Activated T-helper 2 cell treated with anti-CD3 and anti-CD28 coated beads, Interferon-gamma antibody, Interleukin-2, Interleukin-4, amounts not matched to agents 10 μg/mL and 5 μg/mL and 100 μg/mL, durations not matched to agents 14 hours and 24 hours and 36 hours (primary cell): ENCODE measurements at places on chromosomes 3 and 15.
A peak's percentile ranks its signal among the peaks of the same experiment; 100 is the strongest.

DNA sequence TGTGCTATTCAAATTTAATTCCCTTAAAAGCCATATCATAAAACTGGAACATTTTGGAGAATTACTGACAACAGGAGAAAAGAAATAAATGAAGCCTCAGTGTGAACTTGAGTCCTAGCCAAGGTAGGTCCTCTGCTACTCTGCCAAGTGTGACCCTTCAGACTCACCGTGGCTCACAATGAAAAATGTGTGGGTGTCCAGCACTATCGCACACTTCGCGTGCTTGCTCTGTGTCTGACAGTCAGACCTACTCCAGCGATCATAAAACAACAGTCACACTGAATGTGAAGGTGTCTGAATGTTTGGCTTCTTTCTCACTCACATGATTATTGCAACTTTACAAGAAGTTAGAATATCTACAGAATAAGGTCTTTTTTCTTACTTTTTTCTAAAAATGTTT is 65.8 kb upstream of the TRA2B start:
- no peaks in the 10 kb centered on the region for H3K36me3 ChIP-seq
- peaks cover 30% of the 10 kb centered on the region for H3K27me3 ChIP-seq
- no peak for DNase-seq
- no peak overlapping the region for H3K27ac ChIP-seq
- no peak overlapping the region for H3K4me3 ChIP-seq
- H3K4me1 ChIP-seq = no peaks in the 10 kb centered on the region

GRCh38 chr3:39146611-39147591 is 6.5 kb downstream of the CSRNP1 start:
- peak overlapping the region; percentile 89 for H3K4me3 ChIP-seq
- peak; percentile 65 for DNase-seq
- peaks cover 98% of the 10 kb centered on the region for H3K36me3 ChIP-seq
- peak overlapping the region; percentile 94 for H3K27ac ChIP-seq
- H3K4me1 ChIP-seq = peaks cover 58% of the 10 kb centered on the region

GRCh38 chr15:92906563-92907081 is 6.5 kb downstream of the CHD2 start:
- H3K36me3 ChIP-seq = peaks cover 78% of the 10 kb centered on the region
- no peaks in the 10 kb centered on the region for H3K27me3 ChIP-seq
- peaks cover 72% of the 10 kb centered on the region for H3K4me1 ChIP-seq
- peak overlapping the region; percentile 100 for H3K27ac ChIP-seq
- peak overlapping the region; percentile 94 for H3K4me3 ChIP-seq

DNA sequence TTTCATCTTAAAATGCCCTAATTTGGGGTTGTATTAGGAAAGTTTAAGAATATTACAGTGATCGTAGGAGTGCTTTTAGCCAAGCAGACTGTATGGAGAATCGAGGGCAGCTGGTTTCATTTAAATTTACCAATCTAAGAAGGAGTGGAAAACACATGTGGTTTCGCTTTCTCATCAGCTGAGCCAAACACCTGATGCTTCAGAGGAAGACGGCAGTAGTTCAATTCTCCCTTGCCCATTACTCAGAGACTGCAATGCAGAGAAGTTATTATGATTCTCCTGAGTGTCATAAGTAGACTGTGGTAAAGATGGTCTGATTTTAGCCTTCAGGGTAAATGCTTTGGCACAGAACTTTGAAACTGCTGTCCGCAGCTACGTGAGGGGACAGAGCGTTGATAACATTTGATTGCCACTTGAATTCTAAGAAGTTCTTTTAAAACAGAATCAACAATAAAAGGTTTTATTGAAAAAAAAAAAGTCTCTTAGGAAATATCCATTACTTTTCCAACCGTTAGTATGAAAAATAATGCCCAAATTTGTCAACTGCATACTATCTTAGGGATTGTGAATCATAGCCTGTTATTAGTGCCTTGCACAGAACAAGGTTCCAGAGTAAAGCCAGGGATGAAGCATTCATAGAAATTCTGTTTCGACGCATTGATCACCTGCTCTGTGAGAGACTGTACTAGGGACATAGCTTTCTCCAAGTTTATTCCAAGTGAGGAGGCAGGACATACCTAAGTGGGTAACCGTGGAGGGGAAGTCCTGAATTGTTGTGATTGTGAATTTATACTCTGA is 25.6 kb downstream of the LYSMD4 start:
- peaks cover 40% of the 10 kb centered on the region for H3K4me1 ChIP-seq
- peaks cover 34% of the 10 kb centered on the region for H3K36me3 ChIP-seq
- no peak for DNase-seq
- no peaks in the 10 kb centered on the region for H3K27me3 ChIP-seq
- peak overlapping the region; percentile 77 for H3K27ac ChIP-seq

GRCh38 chr3:14462738-14463137 is 60.3 kb downstream of the SLC6A6 start:
- no peaks in the 10 kb centered on the region for H3K27me3 ChIP-seq
- H3K27ac ChIP-seq = peak overlapping the region; percentile 29
- H3K4me1 ChIP-seq = peaks cover 10% of the 10 kb centered on the region
- H3K4me3 ChIP-seq = no peak overlapping the region
- H3K36me3 ChIP-seq = peaks cover 47% of the 10 kb centered on the region
- DNase-seq = no peak

GRCh38 chr3:161576311-161576710 is 79.7 kb downstream of the OTOL1 start:
- no peaks in the 10 kb centered on the region for H3K36me3 ChIP-seq
- H3K4me3 ChIP-seq = no peak overlapping the region
- no peaks in the 10 kb centered on the region for H3K4me1 ChIP-seq
- DNase-seq = no peak

- peaks cover 13% of the 10 kb centered on the region for H3K27me3 ChIP-seq
- H3K4me3 ChIP-seq = no peak overlapping the region
- H3K27ac ChIP-seq = no peak overlapping the region
- peaks cover 10% of the 10 kb centered on the region for H3K4me1 ChIP-seq
- no peak for DNase-seq
- peaks cover 4% of the 10 kb centered on the region for H3K36me3 ChIP-seq
Observed at GRCh38 chr15:39605146-39605545, 24.3 kb downstream of the THBS1 start.

GRCh38 chr3:64271631-64272030 is 46.4 kb upstream of the PRICKLE2 start:
- H3K27me3 ChIP-seq = peaks cover 13% of the 10 kb centered on the region
- DNase-seq = no peak
- H3K4me1 ChIP-seq = no peaks in the 10 kb centered on the region
- no peak overlapping the region for H3K27ac ChIP-seq
- H3K36me3 ChIP-seq = no peaks in the 10 kb centered on the region
- H3K4me3 ChIP-seq = no peak overlapping the region

GRCh38 chr15:27608248-27608647 is 490.9 kb downstream of the OCA2 start:
- H3K4me1 ChIP-seq = no peaks in the 10 kb centered on the region
- H3K27ac ChIP-seq = no peak overlapping the region
- no peaks in the 10 kb centered on the region for H3K27me3 ChIP-seq
- no peak overlapping the region for H3K4me3 ChIP-seq

DNA sequence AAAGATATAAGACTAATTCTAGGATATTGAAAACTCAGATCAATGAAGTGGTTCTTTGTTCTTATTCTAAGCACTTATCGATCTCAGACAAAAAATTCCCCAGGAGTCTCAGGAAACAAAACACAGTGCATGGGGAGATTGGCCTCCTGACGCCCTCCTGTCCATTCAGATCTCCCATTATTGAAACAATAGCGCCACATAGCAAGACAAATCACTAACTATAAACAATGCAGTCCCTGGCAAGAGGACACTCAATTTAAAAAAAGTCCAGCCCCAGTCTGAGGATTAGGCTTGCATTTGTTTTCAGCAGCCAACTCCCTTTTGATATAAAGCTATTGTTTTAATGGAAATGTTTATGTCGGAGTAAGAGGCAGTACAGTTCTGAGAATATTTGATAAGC is 528.2 kb downstream of the GABRG3 start:
- no peaks in the 10 kb centered on the region for H3K27me3 ChIP-seq
- H3K27ac ChIP-seq = no peak overlapping the region
- H3K4me3 ChIP-seq = no peak overlapping the region
- no peak for DNase-seq
- H3K36me3 ChIP-seq = no peaks in the 10 kb centered on the region

- H3K4me1 ChIP-seq = no peaks in the 10 kb centered on the region
- H3K27me3 ChIP-seq = peaks cover 11% of the 10 kb centered on the region
- no peaks in the 10 kb centered on the region for H3K36me3 ChIP-seq
- no peak for DNase-seq
- no peak overlapping the region for H3K4me3 ChIP-seq
Observed at GRCh38 chr15:72604794-72605193, 49.7 kb upstream of the GOLGA6B start.

GRCh38 chr15:65245096-65245856 is 34.0 kb upstream of the CILP start:
- H3K4me1 ChIP-seq = peaks cover 5% of the 10 kb centered on the region
- no peak overlapping the region for H3K4me3 ChIP-seq
- no peaks in the 10 kb centered on the region for H3K27me3 ChIP-seq
- no peak for DNase-seq
- no peak overlapping the region for H3K27ac ChIP-seq

DNA sequence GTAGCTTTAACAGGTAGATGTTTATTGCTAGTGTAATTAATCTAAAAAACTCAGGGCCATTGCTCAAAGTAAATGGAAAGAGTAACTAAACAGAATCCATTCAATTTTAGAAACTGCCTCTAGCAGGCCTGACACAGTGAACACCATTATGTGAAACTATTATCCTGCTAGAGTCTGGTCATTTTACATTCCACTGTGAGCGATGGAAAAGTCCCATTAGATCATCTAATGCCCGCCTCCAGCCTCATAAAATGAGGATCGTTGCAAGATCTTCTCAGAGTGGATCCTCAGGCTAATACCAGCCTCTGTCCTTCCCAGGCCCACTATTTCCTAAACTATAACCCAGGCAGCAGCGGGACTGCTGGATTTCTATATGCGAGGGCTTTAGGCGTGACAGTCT is 107.7 kb downstream of the WDR76 start:
- no peaks in the 10 kb centered on the region for H3K4me1 ChIP-seq
- H3K36me3 ChIP-seq = no peaks in the 10 kb centered on the region
- H3K27me3 ChIP-seq = peaks cover 6% of the 10 kb centered on the region
- H3K27ac ChIP-seq = no peak overlapping the region
- DNase-seq = no peak
- no peak overlapping the region for H3K4me3 ChIP-seq

- no peak for DNase-seq
- H3K27ac ChIP-seq = no peak overlapping the region
- peaks cover 64% of the 10 kb centered on the region for H3K27me3 ChIP-seq
- H3K4me1 ChIP-seq = peaks cover 12% of the 10 kb centered on the region
- no peak overlapping the region for H3K4me3 ChIP-seq
Observed at GRCh38 chr3:186057594-186057993, 51.3 kb downstream of the ETV5 start.

DNA sequence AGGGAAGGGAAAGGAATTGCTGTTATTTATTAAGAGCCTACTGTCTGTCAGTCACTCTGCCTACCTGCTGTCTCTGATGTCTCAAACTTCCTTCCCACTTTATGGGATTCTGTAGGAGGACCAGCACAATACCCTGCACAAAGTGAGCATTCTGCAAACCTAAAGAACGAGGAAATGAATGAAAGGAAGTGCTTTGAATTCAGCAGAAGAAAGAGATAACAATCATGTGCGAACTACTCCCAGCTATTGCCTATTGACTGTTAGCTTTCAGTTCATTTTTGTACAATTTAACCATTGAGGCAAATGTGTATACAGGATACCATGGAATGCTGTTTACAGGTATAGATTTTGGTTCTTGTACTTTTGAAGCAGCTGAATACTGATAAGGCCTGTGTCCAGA is 66.8 kb downstream of the CMSS1 start:
- peaks cover 17% of the 10 kb centered on the region for H3K36me3 ChIP-seq
- H3K4me1 ChIP-seq = peaks cover 29% of the 10 kb centered on the region
- no peaks in the 10 kb centered on the region for H3K27me3 ChIP-seq
- no peak overlapping the region for H3K27ac ChIP-seq
- no peak for DNase-seq

GRCh38 chr15:45347033-45347432 is 31.3 kb downstream of the GATM start:
- H3K27ac ChIP-seq = no peak overlapping the region
- no peaks in the 10 kb centered on the region for H3K4me1 ChIP-seq
- no peaks in the 10 kb centered on the region for H3K36me3 ChIP-seq
- H3K27me3 ChIP-seq = peaks cover 33% of the 10 kb centered on the region

DNA sequence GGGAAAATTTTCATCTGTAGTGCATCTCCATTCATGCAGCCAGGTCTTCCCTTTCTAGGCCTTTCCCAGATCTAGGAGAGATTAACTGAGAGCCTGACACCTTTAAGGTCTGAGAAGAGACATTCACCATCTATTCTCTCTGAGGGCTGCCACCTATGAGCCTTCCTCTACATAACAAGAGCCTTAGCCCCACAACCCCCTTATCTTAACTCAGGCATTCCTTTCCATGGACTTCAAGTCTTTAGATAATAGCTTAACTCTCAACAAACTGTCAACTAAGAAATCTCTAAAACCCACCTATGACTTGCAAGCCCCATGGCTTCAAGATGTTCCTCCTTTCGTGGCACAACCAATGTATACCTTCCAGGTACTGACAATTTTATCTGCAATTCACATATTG is 121.0 kb downstream of the GABRB3 start:
- no peaks in the 10 kb centered on the region for H3K4me1 ChIP-seq
- no peaks in the 10 kb centered on the region for H3K27me3 ChIP-seq
- DNase-seq = no peak
- H3K4me3 ChIP-seq = no peak overlapping the region
- H3K36me3 ChIP-seq = no peaks in the 10 kb centered on the region

DNA sequence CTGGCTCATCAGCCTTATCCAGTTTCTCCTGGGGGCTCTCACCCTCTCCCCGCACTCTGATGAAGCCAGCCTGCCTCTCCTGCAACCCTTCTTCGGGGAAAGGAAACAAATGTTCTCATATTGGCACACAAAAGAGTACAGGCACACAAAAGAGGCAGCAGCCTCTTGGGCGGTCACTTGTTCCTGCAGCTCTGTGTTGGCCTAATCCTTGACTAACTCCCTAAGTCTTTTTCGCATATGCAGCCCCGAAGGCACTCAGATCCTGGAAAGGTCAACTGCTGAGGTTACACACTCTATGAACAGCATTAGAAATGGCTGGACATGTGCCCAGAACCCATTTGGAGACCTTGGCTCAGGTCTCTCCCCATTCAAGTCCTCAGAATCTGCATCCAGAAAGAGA is 7.4 kb upstream of the CAMP start:
- no peaks in the 10 kb centered on the region for H3K36me3 ChIP-seq
- H3K27me3 ChIP-seq = no peaks in the 10 kb centered on the region
- no peaks in the 10 kb centered on the region for H3K4me1 ChIP-seq
- DNase-seq = no peak
- no peak overlapping the region for H3K27ac ChIP-seq

- no peak overlapping the region for H3K27ac ChIP-seq
- H3K4me1 ChIP-seq = no peaks in the 10 kb centered on the region
- no peaks in the 10 kb centered on the region for H3K27me3 ChIP-seq
- H3K36me3 ChIP-seq = no peaks in the 10 kb centered on the region
Observed at GRCh38 chr3:54071601-54072000, 50.8 kb upstream of the CACNA2D3 start.
